ENCODE measurements at places on chromosomes 1 and 21.

DNA sequence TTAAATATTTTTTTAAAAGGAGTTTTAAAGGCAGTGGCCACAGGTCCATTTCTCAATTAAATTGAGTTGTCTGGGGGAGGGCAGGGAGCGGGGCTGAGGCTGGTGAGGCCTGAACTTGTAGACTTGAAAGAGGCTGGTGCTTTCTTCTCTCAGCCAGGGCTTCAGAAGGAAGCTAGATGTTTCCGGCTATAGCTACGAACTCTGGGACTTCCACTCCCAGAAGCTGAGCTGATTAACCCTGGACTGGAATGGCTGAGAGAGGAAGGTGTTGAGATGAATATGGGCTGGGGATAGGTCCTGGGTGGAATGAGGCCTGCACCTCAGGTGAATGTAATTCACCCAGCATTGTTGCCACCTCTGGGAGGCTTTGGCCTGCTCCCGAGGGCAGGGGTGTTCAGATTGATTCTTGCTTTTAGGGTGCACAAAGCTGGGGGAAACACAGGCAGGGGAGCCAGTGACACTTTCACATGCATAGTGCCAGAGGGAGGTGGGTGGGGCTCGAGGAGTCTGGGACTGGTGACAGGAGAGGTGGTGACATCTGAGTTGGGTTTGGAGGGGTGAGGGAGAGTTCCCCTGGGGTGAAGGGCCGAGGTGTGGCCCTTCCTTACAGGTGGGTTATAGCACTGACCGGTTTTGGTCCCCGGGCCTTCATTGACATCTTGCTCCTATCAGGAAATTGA is 18.2 kb downstream of the LDLRAP1 start:
- no peak for DNase-seq

DNA sequence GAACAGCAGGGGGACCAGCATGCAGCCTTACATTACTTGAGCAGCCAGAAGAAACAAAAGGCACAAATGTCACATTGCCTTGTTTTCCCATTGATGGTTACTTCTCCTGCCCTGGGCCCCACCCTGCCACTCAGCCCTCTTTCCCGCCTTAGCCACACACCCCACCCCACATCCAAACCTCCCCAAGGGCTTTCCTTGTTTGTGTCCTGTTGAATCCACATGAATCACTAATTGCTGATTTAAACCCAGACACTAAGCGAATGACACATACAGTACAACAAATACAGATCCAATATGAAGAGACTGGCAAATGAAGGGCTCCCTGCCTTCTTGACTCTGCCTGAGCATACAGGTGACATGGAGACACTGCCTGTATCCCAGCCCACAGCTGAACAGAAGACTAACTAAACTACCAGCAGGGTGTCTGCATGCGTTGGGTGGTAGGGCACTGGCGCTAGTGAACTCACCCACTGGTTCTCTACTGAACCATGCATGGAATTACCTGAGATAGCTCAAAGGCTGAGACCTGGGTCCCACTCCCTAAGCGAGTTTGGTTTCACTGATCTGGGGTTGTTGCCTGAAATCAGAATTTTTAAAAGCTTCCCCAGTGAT is 3.1 kb downstream of the IGSF3 start:
- no peak for DNase-seq

- DNase-seq = no peak
Observed at GRCh38 chr1:235317168-235317567, 10.8 kb downstream of the ARID4B start.

DNA sequence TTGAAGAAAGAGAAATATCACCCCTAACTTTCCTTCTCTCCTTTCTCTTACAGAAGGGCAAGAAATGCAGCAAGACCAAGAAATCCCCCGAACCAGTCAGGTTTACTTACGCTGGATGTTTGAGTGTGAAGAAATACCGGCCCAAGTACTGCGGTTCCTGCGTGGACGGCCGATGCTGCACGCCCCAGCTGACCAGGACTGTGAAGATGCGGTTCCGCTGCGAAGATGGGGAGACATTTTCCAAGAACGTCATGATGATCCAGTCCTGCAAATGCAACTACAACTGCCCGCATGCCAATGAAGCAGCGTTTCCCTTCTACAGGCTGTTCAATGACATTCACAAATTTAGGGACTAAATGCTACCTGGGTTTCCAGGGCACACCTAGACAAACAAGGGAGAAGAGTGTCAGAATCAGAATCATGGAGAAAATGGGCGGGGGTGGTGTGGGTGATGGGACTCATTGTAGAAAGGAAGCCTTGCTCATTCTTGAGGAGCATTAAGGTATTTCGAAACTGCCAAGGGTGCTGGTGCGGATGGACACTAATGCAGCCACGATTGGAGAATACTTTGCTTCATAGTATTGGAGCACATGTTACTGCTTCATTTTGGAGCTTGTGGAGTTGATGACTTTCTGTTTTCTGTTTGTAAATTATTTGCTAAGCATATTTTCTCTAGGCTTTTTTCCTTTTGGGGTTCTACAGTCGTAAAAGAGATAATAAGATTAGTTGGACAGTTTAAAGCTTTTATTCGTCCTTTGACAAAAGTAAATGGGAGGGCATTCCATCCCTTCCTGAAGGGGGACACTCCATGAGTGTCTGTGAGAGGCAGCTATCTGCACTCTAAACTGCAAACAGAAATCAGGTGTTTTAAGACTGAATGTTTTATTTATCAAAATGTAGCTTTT is 2.4 kb downstream of the CCN1 start:
- no peak for DNase-seq

DNA sequence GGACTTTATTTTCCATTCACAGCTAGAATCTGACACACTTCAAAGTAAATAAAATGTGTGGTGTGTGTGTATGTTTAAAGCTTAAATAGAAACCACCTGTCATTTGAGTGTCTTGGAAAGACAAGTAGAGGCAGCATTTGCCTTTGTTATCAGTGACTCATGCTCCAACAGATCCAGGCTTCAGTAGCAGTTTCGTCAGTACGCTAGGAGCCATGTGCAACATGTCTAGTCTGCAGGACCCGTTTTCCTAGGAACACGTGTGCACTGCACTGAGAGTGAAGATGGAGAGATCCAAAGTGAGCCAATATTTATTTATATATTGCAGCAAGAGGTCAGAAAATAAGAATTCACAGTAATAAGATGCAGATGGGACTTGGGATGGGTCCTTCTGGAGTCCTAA is 41.8 kb downstream of the SGIP1 start:
- DNase-seq = no peak

DNA sequence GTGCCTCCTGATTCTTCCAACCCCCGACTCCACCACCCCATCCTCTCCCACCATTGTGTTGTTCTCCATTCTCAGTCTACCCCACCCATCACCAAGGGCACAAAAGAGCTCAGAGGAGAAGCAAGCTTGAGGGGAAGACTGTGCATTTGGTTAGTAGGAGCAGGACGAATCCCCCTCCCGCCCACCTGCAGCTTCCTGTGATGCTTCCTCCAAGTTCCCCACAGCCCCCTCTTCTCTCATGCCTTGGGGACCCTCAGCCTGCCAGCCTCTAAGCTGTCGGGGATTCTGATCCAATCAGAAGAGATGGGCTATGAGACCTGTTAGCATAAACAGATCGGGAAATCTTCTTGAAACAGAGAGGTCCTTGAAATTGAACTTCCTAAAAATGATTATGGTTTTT is 22.2 kb upstream of the CAPZB start:
- no peak for DNase-seq

GRCh38 chr1:162080472-162081015 is 11.1 kb downstream of the NOS1AP start:
- no peak for DNase-seq

DNA sequence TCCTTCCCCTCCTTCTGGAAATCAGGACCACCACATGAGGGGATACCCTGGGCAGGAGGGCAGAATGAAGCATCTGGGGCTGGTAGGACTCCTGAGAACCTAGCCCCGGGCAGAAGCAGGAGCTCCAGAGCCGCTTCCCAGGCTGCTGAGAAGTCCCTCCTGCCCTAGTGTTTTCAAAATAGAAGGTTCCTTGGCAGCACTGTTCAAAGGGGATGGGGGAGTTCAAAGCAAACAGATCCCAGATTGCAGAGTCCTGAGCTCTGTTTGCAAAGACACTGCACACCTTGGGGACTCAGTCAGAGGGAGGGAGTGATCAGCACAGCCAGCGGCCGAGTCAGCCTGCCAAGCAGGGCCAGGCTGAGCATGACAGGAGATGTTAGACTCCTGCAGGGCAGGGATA is 177.8 kb downstream of the PTPRU start:
- no peak for DNase-seq

DNA sequence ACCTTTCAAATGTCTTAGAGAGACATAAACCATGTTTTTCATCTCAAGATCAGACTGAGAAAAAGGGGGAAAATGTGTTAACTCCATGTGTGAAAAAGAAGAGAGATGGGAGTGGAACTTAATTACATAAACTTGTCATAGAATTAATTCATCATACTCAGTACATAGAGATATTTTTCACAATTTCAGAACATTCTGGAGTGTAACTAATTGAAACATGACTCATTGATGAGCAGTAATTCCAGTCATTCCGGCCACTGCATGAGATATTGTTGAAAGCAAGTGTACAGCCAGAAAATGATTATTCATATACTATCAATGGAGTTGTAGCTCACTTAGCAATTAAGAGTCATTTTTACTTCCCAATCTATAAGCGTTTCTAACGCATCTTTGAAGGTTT is 739.3 kb downstream of the LTN1 start:
- DNase-seq = no peak

GRCh38 chr1:214332946-214333798 is 52.2 kb downstream of the SMYD2 start:
- DNase-seq = peak; percentile 15

DNA sequence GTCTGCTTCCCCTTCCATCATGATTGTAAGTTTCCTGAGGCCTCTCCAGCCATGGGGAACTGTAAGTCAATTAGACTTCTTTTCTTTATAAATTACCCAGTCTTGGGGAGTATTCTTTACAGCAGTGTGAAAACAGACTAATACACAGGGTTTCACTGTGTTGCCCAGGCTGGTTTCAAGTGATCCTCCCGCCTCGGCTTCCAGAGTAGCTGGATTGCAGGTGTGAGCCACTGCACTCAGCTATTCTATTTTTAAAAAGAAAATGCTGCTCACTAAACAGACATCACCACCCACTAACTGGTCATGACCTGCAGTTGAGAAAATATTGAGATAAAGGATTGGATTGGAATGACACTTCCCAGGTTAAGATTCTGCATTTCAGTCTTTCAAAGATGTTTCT is 20.8 kb upstream of the SLC2A7 start:
- no peak for DNase-seq

GRCh38 chr1:91831132-91831930 is 54.6 kb downstream of the TGFBR3 start:
- no peak for DNase-seq

- DNase-seq = no peak
Observed at GRCh38 chr1:173876732-173877131, 8.6 kb downstream of the ZBTB37 start.

DNA sequence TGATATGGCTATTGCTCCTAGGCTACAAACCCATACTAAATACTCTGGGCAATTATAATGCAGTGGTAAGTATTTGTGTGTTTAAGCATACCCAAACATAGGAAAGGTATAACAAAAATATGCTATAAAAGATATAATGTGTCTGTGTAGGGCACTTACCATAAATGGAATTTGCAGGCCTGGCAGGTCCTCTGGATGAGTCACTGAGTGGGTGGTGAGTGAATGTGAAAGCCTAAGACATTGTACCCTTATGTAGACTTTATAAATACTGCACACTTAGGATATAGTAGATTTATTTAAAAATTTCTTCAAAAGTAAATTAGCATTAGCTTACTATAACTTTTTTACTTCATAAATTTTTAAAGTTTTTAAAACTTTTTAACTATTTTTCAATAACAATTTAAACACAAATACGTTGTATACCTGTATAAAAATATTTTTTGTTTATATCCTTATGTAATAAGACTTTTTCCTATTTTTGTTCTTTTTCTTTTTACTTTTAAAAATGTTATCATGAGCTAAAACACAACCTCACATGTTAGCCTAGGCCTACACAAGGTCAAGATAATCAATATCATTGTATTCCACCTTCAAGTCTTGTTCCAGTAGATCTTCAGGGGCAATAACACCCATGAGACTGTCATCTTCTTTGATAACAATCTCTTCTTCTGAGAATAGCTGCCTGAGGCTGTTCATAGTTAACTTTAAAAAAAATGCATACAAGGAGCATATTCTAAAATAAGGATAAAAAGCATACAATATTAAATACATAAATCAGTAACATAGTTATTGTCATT is 306.3 kb upstream of the RGS18 start:
- DNase-seq = no peak

DNA sequence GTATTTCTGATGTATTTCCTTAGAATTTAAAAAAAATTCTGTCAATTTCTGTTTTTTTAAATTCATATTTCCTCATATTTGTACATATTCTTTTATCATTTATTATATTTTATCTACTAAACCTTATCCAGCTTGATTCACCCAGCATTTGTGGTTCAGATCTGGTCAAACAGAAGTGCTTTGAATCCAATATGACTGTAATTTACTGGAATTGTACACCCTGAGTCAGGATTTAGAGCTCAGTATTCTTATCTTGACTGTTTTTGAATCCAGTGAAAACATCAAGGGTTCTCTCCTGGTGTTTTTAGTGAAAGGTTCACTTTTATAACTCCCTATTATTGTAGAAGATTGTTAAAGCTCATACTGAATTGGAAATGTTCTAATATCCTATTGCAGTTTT is 1077.0 kb upstream of the NCAM2 start:
- DNase-seq = no peak

- no peak for DNase-seq
Observed at GRCh38 chr1:193185901-193186731, at the start of gene B3GALT2. Gene B3GALT2, minus strand, starts transcription at chr1:193186613. Its CDS starts 5,051 bp downstream, at chr1:193181562.

- DNase-seq = no peak
Observed at GRCh38 chr1:216478238-216478637, 55.0 kb upstream of the USH2A start.

DNA sequence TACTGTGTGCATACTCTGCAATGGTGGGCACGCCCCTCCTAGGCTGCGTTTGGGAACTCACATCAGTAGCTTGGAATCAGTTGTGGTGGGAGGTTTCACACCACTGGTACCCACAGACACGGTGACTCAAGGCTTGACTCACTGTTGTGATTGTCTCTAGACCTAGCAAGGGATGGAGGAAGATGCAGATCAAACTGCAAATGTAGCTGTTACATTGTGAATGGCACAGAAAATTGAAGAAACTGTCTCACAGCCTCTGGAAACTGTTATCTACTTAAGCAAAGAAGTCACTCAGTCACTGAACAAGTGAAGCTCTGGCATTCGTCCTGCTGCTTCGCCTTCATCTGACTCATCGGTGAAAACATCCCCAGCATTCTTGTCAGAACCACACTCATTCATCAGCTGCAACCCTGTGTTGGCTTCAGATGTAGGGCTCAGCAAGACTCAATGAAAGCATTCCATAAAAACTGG is 59.5 kb downstream of the POFUT2 start:
- DNase-seq = peak; percentile 69

DNA sequence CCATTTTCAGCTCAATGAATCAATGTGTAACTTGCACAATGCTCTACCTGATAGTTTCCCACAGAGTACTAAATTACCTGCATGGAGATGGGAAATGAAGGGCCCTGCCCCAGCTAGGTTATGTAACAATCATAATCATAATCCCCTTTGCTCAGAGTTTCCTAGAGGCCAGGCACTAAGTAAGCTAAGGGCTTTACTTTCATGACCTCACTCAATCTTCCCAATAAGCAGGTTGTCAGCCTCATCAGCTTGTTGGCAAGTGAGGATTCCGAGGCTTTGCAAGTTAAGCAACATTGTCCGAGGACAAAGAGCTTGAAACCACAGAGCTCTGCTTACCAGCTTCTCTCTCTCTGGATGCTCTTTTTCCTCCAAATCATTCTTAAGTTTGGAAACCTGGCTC is 64.1 kb upstream of the NTPCR start:
- no peak for DNase-seq
